CD4-positive, alpha-beta T cell treated with Interleukin-10 for 1 hour (primary cell): ENCODE measurements at places on chromosomes 12 and 14.
A peak's percentile ranks its signal among the peaks of the same experiment; 100 is the strongest.

DNA sequence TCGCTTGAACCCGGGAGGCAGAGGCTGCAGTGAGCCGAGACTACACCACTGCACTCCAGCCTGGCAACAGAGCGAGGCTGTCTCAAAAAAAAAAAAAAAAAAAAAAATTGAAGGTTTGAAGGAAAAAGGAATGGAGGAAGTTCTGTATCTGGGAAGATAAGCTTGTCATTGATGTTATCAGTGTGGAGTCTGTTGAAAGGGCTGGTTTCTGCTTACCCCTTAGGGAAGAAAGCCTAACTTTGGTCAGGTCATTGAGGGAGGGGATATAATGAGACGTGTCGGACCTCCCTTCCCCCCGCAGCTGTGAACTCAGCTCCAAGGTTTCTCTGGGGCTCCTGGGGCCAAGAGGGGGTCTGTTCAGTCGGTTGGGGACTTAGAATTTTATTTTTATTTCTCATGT is 16.4 kb downstream of the DAO start:
- no peak for DNase-seq

DNA sequence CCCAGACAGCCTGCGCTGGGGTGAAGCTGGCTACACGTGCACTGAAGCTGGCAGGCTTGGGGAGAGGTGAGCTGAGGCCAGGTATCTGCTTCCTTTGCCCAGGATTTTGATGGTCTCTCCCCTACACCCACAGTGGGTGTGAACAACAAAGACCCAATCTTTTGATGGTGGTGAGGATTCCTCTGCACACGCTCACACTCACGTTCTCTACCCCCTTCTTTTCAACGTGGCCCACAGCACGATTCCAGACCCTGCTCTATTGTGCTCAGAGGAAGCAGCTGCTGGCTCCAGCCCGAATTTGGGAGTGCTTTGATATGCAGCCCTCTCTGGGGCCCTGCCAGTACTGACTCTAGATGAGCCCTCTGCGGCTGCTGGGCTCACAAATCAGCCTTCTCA is 4.9 kb downstream of the CD9 start:
- no peak for DNase-seq

DNA sequence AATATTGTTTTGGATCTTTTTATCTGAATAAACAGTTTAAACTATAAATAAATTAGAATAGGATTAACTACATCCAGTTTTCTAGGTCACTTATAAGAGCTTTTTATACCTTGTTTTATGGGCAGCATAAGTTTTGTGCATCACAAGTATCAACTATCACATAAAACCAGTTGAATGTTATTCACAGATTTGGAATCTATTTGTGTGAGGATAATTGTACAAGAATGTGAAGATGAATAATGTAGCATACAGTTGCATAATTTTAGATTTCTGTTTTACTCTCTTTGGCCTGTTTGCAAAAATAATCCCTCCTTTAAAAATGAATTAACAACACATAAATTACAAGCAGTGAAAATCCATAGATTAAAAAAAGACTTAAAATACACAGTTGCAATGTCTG is 88.8 kb downstream of the SCFD1 start:
- DNase-seq, result no peak

GRCh38 chr12:53652366-53652765 is 23.5 kb downstream of the ATP5MC2 start:
- DNase-seq, result no peak

DNA sequence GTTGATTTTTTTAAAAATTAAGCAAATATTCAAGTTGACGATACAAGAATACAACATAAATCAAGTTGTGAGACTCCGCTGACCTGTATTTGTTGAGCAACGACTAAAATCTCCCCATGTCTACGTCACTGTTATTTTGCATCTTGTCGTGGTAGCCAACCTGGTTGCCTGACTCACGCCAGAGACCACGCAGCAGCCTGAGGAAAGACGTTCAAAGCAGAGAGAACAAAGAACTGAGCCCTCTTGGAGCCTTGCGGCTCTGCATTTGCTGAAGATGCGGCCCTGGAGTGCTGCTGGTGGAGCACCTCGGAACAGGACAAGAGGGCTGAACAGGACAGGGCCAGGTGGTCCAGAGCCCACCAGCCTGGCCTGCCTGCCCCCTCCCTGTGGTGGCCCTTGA is 21.4 kb upstream of the DIO3 start:
- DNase-seq, result no peak

DNA sequence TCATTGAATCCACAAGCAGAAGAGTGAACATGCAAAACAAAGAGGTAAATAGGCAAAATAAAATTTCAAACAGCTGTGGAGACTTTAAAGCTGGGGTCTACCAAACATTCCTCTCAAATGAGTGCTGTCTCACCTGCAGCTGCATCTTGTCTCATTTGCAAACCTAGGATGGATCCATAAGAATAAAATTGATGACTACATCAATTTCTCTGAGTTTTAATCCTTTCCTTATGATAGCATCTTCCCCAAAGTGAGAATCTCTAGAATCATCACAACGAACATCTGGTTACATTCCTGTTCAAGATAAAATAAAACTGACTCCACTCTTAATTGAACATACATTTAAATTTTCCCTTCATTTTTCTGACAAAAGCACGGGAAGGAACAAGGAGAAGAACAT is 18.2 kb downstream of the SSTR1 start:
- DNase-seq, result no peak

DNA sequence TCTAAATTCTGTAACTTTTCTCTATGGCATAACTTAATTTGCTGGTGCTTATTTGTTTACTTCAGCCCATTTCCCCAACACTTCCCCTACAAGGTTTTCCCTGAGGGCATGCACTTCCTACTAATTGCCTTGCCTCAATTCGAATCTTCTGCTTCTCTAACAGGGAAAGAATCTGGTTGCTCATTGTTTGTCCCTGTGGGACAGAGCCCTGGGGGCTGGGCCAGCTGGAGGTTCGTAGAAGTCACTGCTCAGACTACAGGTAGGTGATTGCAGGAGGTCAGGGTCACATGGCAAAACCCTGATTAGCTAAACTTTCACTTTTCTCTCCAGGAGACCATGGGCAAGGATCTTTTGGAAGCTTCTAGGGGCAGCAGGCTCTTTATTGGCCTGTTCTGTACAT is 72.0 kb downstream of the ZFC3H1 start:
- no peak for DNase-seq

GRCh38 chr14:20680363-20680762 is 4.0 kb upstream of the RNASE4 start:
- no peak for DNase-seq

DNA sequence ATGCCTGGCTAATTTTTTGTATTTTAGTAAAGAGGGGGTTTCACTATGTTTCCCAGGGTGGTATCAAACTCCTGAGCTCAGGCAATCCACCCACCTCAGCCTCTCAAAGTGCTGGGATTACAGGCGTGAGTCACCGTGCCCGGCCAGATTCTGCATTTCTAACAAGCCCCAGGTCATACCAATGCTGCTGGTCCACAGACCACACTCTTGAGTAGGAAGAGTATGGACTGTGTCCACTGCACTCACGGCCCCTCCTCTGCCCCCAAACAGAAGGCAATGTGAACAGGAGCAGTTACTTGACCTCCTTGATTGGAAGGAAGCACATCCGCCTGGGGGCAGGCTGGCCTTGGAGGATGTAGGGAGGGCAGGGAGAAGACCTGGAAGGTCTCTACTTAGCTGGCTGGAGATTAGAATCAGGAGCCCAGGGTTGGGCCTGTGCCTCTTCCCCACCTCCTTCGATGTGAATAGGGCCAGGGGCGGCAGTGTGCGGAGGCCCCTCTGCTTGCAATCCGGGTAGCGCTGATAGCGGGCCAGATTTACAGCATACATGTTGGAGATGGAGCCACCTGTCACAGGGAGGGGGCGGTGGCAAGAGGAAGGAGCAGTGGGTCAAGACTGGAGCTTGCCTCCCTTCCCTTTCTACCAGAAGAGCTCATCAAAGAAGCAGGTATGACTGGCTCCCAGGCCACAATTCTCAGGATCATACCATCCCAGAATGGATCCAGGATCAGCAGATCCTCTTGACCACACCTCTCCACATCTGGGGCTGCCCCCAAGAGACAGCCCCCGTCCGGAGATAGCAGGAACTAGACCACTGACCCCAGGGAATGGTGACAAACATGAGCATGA is 9.4 kb upstream of the ZNF740 start:
- no peak for DNase-seq

DNA sequence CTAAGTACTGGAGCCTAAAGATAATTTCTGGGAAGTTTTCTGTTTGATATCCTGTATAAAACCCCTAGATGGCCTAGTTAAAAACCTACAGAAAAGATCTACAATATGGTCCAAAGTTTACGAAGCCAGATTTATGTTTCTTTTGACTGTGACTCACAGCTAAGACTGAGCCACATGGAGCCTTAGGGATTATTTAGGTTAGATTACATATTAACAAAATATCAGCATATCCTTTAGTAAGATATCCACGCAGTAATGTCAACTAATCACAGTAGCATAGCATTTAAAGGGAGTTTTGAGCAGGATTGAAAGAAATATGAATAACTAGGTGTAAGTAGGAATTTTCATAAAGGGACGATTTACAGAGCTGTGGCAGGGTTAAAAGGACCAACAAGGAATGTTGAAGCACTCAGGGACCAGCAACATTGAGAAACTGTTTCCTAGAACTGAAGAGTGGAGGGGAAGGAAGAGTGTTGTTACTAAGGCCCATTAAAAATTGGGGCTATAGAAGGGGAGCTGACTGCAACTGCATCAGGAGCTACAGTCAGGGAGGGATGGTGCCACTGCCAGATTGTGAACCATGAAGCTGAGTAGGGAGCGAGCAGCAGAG is 155.5 kb downstream of the DACT1 start:
- DNase-seq, result no peak

DNA sequence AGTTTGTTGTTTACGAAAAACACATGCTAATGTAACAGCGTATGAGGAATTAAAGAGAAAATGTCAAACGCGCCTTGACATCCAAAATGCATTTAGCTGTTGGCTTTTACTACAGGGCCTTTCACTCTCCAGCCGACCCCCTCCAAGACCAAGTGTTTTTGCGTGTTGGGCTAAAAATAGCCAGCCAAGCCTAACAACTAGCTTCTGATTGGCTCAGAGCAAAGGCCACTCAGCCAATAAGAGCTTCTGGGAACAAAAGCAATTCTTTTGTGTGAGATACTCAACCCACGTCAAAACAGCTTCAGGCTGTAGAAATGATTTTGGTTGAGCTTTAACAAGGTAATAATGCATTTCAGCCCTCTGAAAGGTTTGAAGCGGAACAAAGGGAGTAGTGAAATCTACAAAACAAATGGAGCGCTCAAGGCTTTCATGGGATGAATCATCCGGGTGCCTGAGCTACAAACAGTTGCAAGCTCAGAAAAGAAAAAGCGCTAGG is 198.7 kb upstream of the DCN start:
- peak; percentile 8 for DNase-seq
